ENCODE measurements at places on chromosomes 13 and 19.

DNA sequence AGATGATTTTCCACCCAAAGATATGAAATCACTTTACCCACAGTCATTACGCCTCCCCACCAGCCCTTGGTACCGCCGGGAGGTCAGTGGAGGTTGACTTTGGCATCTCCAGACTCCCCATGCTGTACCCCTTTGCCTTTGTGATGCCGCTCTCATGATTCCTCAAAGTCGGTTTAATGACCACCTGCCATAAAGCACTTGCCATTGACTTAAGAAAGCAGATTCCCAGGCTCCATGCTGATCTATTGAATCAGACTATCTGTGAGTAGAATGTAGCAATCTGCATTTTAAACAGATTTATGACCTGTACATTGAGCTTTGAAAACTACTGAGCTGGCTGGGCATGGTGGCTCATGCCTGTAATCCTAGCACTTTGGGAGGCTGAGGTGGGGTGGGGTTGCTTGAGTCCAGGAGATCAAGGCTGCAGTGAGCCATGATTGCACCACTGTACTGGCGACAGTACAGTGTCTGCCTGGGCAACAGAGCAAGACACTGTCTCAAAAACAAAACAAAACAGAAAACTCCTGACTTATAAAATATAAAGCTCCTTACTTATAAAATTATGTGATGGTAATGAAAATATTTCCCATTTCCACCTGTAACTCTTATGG lies 235.2 kb downstream of the KLF5 start:
- DNase-seq, result no peak

DNA sequence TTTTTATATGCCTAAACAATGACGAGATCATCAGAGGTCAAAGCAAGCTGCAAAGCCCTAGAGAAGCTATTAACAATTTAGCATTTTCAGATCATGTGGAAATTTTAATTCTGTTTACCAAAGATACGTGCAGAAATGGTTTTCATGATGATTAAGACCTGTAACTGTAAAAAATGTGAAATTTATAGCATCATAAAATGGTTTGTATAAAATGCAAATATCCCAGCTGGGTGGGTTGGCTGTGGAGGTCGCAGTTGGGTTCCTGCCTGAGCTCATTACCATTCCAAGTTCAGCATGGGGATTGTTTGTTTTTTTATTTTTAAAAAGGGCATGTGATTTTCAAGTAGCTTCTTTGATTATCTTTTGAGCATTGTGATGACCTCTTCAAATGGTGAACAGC lies 47.9 kb upstream of the SIAH3 start:
- no peak for DNase-seq

- no peak for DNase-seq
Observed at GRCh38 chr13:94992036-94992960, 280.0 kb upstream of the SOX21 start.

GRCh38 chr13:21228738-21229137 lies 52.3 kb downstream of the MRPL57 start:
- no peak for DNase-seq

GRCh38 chr13:33874871-33875270 lies 56.9 kb downstream of the RFC3 start:
- no peak for DNase-seq

Measured in NCI-H1694 (cell line).